ENCODE measurements at places on chromosomes 1 and 21. TPM values are rescaled to one million over a fixed set of nuclear protein-coding genes. Genes with fewer than 3 reads are reported as not detected.

DNA sequence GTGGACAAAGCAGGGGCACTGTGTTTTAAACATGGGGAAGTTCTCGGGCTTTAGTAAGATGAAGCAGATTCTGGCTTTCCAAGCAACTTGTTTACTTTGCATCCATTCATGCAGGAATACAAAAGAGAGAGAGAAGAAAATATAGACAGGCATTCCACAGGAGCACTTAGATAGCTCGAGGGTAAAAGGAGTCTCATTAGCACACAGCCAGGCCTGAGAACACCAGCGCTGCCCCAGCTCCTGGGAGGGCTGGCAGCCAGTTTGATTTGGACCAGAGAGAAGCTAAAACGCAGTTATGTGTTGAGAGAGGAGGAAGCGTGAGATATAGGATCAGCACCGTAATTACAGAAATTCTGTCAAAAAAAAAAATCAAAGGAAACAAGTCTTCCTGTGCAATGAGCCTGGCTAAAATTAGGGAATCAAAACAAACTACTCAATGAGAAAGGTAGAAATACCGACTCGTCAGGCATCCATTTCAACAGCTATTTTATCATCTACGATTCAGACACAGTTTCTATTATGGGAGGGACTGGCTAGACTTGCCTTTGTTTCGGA is 68.2 kb downstream of the CLSTN1 start:
- peak; percentile 21 for DNase-seq

DNA sequence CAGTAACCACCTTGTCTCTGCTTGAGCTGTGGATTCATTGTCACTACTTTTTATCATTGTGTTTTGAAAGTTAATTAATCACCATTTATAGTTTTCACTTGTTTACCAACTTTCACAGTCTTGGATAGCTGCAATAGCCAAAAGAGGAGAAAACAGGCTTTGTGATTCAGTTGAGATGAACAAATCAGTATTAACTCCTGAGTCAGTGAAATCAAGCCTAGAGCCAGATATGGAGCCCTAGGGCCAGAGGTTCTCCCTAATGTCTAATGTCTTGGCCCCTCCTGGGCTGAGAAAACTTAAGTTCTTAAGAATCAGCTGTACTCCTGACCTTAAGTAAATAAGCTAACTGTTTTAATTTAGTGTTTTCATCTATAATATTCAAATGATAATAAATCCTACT is 228.8 kb downstream of the DNM3 start:
- no peak for DNase-seq

- DNase-seq: no peak
Measured at GRCh38 chr1:228400692-228401454, 5.8 kb downstream of the TRIM11 start.

RPS6KC1 gene
- total RNA-seq: 19.7 TPM

- no peak for DNase-seq
Measured at GRCh38 chr1:42838482-42839190, 7.8 kb upstream of the ZNF691 start.

DNA sequence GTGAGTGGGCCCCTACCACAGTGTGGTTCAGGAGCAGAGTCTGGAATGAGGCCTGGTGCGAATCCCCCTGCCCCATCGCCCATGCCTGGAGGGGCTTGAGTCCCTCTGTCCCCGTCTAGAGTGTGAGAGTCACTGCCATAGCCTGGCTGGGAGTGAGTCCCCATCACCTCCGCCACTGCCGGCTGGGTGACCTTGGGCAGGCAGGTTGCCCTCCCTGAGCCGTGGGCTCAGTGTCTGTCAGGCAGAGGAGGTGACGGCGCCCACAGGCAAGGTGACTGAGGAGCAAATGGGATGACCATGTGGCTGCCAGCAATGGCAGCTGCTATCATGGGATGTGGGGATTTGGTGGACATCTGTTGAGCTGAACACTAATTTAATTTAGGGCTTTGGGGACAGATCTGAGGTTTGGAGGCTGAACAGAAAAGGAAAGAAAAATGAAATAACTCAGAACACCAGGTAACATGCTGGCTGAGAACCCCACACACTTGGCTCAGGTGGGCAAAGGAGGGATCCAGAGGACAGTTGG is 38.1 kb upstream of the GPR153 start:
- DNase-seq: no peak

- DNase-seq: no peak
Measured at GRCh38 chr1:177700856-177701255, 269.0 kb downstream of the SEC16B start.
